Effector CD8-positive, alpha-beta T cell (primary cell): ENCODE measurements at places on chromosomes 5 and 9.

DNA sequence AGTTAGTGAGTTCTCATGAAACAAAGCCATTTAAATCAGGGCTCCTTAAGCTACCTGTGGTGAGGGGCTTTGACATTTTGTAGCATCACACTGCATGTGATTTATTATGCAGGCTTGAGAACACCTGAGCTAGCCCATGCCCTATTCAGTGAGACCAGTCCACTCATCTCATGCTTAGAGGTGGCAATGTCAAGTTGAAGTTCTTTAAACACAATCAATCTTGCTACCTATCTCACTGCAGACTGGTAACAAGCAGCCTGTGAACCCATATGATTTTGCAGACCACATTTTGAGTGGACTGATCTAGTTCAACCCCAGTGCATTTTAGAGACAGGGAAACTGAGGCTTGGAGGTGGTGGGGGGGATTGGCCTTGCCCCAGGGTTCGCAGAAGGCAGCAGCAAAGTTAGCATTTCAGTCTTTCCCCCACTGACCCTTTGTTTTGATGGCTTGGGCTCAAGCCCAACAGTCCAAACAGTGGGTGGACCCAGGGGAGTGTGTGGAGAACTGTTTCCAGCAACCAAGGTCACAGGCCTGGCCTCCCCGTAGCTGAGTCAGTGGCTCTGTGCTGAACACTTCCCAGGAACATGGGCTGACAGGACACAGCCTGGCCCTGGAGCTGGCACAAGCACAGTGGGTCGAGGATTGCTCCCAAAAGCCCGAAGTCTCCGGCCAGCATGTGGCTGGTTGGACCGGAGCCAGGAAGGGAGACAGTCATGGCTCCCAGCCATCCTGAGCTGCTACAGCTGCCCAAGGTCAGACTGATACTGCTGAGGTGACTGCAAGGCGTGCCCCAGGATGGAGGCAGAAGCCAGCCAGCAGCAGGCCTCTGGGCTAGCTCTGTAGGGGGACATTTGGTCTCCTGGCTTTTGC, 95.3 kb downstream of the RGS3 start:
- no peak for DNase-seq

DNA sequence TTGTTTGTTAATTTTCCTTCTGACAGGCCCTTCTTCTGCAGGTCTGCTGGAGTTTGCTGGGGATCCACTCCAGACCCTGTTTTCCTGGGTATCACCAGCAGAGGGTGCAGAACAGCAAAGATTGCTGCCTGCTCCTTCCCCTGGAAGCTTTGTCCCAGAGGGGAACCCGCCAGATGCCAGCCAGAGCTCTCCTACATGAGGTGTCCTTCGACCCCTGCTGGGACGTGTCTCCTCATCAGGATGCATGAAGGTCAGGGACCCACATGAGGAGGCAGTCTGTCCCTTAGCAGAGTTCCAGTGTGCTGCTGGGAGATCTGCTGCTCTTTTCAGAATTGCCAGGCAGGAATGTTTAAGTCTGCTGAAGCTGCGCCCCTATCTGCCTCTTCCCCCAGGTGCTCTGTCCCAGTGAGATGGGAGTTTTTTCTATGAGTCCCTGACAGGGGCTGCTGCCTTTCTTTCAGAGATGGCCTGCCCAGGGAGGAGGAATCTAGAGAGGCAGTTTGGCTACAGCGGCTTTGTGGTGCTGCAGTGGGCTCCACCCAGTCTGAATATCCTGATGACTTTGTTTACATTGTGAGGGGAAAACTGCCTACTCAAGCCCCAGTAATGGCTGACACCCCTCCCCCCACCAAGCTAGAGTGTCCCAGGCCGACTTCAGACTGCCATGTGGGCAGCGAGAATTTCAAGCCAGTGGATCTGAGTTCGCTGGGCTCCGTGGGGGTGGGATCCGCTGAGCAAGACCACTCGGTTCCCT, 772.0 kb upstream of the FAM174A start:
- DNase-seq: no peak

DNA sequence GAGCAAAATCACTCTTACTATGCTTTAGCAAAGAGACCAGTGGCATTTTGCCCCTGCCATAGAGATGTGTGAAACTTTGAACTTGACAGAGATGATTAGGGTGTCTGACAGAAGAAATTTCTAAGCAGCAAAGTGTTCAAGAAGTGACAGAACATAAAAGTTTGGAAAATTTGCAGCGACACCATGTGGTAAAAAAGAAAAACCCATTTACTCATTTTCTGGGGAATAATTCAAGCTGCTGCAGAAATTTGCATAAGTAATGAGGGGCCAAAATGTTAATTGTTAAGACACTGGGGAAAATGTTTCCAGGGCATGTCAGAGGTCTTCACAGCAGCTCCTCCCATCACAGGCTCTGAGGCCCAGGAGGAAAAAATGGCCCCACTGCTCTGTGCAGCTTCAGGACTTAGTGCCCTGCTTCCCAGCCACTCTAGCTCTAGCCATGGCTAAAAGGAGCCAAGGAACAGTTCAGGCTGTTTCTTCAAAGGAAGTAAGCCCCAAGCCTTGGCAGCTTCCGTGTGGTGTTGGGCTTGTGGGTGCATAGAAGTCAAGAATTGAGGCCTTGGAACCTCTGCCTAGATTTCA, 6.1 kb upstream of the AP3B1 start:
- DNase-seq: no peak

GRCh38 chr9:2192356-2192979, 177.3 kb downstream of the SMARCA2 start:
- no peak for DNase-seq

DNA sequence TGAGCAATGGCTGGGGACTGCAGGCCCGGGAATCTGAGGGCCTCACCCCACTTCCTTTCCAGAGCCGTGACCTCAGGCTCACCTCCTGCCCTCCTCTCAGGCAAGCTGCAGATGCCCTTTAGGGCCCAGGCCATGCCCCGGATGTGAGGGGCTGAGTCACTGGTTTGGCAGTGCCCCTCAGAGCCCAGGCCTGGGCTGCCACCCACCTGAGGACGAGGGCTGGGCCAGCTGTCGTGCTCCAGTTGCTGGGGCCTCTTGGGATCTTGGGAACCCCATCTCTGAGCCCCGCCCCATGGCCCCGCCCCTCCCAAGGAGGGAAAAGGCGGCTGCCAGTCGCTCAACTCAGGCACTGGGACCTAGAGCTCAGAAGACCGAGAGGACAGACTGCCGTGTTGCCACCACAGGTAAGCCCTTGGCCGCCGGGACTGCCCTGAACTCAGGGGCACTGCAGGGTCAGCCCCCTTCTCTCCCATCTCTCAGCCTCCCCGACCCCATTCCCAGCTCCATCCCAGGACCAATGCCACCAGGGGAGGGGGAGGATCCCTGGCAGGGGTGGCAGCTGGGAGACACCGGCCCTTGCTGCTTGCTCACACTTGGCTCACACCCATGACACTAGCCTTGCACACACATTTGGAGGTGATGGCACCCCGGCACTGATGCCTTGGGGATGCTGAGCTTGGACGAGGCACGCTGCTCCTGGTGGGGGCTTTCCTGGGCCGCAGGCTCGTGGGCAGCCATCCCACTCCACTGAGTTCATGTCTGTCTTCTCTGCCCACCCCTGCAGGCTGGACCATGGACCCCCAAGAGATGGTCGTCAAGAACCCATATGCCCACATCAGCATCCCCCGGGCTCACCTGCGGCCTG, at the start of gene CYSRT1:
Gene CYSRT1 (plus strand): TSS at position 345 of the 865 bp plus-strand sequence. CDS start 448 bp downstream, at position 793.
- no peak for DNase-seq

DNA sequence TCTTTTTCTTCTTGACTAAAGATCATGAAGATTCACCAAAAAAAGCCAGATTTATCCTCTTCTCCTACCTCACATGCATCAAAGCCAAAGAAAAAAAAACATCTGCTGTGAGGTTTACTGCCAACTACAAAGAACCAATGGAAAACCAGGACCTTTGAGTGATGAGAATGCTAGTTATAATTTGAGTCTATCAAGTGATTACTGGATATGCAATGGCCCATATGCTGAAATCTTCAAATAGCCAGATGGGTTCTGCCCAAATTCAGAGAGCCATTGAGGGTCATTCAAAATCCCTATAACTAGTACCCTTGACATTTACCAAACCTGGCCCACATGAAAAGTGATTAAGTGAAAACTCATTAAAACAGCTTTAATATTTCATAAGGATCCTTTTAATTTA, 78.4 kb upstream of the ACO1 start:
- DNase-seq: no peak

DNA sequence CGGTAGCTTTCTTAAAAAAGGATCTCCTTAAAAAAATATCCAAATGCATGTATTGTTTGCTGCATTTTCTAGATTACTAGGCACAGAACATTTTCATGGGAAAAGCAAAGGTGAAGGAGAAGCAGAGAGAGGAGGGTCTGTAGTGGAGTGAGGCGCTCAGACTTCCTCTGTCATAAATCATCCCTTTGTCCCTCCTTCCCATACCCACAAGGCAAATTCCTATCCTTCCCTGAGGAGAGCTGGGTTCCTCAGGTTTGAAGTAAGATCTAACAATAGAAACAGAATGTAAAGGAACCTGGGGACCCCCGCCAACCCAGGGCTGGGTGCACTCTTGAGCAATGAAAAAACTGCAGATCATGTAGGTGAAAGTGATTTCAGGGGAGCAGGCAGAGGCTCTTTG, 149.2 kb upstream of the ANKH start:
- DNase-seq: no peak

DNA sequence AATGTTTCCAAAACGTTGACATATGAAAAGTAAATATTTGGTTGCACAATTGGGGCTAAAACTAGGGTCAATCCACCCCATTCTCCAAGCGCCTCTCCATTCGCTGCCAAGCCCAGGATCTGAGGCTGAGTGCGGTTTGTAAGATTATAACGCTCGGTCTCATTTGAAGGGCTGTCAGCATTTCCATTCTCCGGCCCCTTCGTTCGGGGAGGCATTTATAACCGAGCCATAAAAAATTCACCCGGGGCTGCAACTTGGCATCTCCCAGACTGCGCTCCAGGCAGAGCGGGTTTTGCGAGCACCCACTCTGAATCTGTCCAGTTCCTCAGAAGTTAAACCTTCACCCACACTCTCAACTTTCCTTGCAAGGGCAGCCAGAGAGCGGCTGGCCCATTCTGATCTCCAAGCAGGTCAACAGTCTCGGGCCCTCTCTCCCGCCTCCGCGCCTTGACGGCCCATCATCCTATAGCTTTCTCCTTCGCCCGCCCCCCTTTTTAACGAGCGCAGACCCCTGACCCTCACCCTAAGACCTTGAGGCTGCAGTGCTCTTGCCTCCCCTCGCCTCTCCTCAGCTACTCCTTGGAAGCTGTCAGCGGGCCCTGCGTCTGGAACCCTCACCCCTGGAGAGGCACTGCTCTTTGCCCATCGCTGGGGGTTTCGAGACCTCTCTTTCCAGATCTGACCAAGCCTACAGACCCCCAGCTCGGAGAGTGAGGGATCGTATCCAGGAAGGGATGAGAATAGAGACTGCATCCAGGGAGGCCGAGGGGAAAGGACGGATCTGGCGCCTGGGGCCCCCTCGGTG, 1.1 kb downstream of the SLIT3 start:
- DNase-seq: no peak

- DNase-seq: no peak
These were observed 33.8 kb downstream of the GPBP1 start for GRCh38 chr5:57207681-57208080.

- no peak for DNase-seq
These were observed 64.8 kb downstream of the UNC13B start for GRCh38 chr9:35226651-35227050.

- DNase-seq: no peak
These were observed 47.6 kb downstream of the ANGPTL2 start for GRCh38 chr9:127074561-127075548.
